NCI-H2171 (cell line): ENCODE measurements at places on chromosomes 3 and 15.

- DNase-seq, result no peak
These were observed 75.0 kb downstream of the AAGAB start for GRCh38 chr15:67179411-67179995.

GRCh38 chr15:65949491-65949890 is 80.2 kb downstream of the RAB11A start:
- no peak for DNase-seq

DNA sequence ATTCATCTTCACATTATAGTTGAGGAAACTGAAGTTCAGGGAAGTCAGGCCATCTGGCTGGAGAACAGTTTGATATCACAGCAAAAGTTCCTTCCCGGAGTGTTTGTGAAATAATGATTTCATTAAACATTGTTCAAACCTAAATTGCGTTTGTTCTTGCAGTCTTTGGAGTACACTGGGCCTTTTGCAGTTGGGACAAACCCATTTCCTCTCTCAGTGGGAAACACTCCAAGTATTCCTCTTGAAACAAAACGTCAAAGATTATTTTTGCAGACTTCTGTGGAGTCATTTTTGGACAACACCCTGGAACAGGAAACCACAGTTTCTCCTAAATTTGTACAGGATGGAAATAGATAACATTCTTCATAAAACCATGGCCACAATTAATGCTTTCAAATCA is 287.5 kb downstream of the PTPRG start:
- no peak for DNase-seq

DNA sequence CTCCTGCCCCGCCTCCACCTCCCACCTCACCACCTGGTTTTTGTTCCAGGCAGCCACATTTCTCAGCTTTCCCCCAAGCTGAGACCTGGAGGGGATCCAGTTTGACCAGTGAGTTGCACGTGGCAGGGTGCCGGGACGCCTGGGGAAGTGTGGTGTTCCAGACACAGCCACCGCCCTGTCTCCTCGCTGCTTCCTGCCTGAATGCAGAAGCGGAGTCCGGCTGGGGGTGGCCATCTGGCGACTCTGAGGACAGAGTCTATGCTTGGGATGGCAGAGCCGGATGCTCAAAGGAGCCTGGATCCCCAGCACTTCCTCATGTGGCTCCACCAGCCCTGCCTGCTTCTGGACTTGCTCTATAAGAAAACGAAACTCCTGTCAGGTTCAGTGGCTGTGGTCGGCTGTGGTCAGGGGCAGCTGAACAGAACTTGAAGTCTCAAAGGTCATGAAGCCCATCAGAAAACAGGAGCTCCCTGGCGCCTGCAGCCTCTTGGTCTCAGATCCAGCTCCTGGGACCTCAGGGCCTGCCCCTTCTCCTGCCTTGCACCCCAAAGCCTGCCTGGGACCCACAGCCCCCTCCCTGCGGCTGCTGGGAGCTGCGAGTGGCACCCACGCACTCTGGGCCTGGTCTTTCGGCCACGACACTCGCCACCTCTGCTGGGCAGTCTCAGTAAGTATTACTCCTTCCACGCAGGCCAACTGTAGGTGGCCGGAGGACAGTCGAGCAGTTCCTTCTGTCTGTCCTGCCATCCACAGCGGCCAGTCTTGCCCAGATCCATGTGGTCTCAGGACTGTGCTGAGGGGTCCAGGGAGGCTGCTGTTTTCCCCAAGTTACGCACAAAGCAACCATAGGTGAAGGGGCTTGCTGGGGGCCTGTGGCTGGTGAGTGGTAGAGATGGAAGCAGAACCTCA is 112.8 kb upstream of the MEF2A start:
- no peak for DNase-seq

DNA sequence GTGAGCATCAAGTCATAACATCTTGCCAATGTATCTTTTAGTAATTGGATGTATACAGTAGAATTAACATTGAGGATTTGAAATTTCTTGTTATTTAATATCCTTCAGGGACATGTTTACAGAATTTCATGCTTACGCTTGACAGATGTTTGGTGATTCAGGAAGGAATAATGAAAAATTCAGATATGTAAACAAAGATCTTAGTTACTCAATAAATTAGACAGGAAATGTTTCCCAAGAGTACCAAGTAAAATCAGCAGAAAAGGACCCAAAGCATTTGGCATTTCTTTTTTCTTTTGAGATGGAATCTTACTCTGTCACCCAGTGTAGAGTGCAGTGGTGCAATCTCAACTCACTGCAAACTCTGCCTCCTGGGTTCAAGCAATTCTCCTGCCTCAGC is 4.7 kb upstream of the COL6A5 start:
- DNase-seq, result no peak

GRCh38 chr3:117407317-117407716 is 697.7 kb downstream of the TUSC7 start:
- no peak for DNase-seq

DNA sequence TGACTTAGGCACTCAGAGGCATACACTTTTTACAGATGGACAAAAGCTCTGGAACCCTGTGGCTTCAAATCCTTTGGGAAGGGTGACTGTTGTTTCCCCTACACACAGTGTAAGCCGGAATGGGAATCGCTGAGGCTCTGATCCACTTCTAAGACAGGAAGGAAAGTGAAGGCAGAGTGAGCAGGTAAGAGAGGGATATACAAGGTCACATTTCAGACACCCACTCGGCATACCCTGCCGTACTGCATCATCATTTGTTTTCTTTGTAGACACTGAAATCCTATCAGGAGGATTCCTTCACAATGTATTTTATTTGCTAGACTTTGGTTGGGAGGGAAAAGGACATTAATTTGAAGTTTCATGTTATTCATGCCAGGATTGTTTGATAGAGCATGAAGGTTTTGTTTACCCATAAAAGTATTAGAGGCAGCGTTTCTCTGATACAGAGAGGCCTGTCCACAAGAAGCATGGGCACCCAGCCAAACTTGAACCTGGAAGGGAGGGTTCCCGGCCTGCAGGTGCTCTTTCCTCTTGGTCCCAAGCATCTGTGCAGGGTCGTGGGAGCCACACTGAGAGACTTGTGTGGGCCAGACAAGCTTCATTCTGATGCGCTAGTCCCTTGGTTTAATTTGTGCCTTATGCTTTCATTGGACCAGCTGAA is 21.9 kb upstream of the POLR2M start:
- DNase-seq, result no peak

- DNase-seq, result no peak
These were observed 15.2 kb downstream of the DIS3L start for GRCh38 chr15:66308531-66308930.
